ENCODE measurements at places on chromosomes 6 and 20.

GRCh38 chr6:22149501-22150367 is 147.1 kb downstream of the PRL start:
- DNase-seq: peak; percentile 57

- no peak for DNase-seq
Measured at GRCh38 chr20:53270792-53271375, 298.7 kb downstream of the TSHZ2 start.

GRCh38 chr6:63804381-63804956 is 168.9 kb downstream of the PHF3 start:
- no peak for DNase-seq

GRCh38 chr6:131960371-131961133 is 9.4 kb upstream of the CCN2 start:
- DNase-seq: no peak

- DNase-seq: no peak
Measured at GRCh38 chr20:39541136-39541803, 579.1 kb downstream of the DHX35 start.

- no peak for DNase-seq
Measured at GRCh38 chr20:51801122-51801822, 1.0 kb downstream of the SALL4 start.

DNA sequence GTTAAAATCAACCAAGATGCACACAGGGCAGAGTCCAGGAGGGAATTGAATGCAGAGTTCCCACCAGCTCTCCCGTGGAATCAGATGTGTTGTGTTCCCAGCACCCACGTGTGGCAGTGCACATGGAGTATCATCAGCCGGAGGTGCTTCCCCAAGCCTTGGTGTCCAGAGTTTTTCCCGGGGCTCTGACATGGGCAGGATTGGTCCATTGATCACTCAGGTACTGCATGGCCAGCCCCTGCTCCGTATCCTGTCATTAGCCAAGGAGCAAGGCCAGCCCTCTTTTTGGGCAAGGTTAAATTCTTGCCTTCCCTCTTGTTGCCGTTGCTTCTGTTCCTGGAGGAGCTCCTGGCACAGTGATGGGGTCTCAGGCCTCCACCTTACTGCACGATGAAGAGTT is 28.6 kb upstream of the SLC22A1 start:
- DNase-seq: no peak

GRCh38 chr6:40634429-40634828 is 47.3 kb upstream of the LRFN2 start:
- DNase-seq: no peak

DNA sequence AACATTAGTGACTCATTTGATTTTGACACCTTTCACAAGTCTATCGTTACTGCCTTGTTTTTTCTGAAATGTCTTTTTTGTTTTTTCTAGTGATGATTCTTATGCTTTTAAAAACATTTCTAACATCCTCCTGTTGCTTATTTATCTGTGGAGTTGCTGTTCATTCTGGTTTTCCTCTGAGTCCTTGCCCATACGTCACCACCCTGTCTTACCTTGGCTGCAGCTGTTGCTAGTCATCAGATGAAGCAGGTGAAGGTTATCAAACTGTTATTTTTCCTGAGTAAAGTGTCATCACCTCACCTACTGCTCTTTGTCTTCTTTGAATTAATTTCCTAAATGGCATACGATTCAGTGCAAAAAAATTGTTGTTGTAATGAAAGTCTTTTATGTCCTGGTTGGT is 376.6 kb downstream of the GRIK2 start:
- DNase-seq: no peak

GRCh38 chr6:77124604-77125003 is 338.7 kb downstream of the HTR1B start:
- DNase-seq: peak; percentile 1

GRCh38 chr6:126631363-126631762 is 291.4 kb downstream of the CENPW start:
- DNase-seq: no peak

DNA sequence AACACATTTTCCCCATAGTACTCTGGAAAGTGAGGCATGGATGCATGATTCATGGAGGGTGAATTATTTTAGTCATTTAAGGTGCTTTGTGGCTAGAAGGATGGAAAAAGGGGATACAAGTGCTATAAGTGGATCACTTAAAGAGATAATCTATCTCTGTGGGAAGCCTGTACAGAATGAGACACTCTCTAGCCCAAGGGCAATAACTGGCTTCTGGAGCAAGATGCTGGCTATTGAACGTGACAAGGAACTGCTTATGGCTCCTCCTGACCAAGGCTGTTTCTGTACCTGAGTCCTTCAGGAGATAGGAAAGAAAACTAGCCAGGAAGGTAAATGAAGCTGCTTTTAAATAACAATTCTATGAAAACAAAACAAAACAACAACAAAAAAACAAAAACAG is 590.7 kb downstream of the EYS start:
- DNase-seq: no peak

- no peak for DNase-seq
Measured at GRCh38 chr20:34459209-34459897, 56.9 kb upstream of the DYNLRB1 start.

- DNase-seq: no peak
Measured at GRCh38 chr20:2212456-2213015, 83.3 kb upstream of the TGM3 start.

DNA sequence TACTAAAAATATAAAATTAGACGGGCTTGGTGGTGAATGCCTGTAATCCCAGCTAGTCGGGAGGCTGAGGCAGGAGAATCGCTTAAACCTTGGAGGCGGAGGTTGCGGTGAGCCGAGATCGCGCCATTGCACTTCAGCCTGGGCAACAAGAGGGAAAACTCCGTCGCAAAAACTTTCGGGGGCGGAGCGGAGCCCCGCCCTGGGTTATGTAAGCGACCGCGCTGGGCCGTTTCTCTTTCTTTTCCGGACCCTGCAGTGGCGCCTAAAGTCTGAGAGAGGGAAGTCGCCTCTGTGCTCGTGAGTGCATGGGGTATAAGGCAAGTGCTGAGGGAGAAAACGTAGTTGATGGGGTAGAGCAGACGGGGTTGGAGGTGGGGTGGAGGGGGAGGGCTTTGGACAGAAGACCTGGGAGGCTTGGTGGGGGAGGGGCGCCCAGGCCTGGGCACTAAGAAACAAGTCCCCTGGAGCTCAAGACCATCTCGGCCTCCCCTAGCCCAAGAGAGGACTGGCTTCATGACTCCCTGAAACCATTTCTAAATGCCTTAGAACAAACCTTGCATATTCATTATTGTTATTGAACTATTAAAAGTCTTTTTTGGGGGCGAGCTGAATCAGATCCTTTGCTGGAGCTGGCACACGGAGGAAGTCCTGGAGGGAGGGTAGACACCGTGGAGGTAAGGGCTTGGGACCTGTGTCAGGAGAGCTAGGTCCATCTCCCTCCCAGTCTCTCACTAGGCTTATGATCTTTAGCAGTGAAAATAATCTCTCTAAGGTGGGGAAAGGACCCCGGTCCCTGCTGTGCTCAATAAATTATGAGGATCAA is 2.7 kb upstream of the MICA start:
- DNase-seq: peak; percentile 88

- no peak for DNase-seq
Measured at GRCh38 chr6:110491644-110492317, 15.4 kb upstream of the SLC22A16 start.

DNA sequence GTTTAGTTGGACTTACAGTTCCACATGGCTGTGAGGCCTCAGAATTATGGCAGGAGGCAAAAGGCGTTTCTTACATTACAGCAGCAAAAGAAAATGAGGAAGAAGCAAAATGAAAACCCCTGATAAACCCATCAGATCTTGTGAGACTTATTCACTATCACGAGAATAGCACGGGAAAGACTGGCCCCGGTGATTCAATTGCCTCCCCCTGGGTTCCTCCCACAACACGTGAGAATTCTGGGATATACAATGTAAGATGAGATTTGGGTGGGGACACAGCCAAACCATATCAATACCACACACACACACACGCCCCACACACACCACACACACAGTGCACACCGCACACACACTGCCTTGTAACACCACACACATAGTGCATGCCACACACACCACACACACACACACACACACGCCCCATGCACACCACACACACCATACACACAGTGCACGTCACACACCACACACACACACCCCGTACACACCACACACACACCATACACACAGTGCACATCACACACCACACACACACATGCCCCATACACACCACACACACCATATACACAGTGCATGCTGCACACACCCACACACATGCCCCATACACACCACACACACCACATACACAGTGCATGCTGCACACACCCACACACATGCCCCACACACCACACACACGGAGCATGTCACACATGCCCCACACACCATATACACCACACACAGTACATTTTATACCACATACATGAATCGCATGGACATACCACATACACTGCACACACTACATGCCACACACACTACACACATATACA is 310.5 kb downstream of the TAF4 start:
- no peak for DNase-seq

DNA sequence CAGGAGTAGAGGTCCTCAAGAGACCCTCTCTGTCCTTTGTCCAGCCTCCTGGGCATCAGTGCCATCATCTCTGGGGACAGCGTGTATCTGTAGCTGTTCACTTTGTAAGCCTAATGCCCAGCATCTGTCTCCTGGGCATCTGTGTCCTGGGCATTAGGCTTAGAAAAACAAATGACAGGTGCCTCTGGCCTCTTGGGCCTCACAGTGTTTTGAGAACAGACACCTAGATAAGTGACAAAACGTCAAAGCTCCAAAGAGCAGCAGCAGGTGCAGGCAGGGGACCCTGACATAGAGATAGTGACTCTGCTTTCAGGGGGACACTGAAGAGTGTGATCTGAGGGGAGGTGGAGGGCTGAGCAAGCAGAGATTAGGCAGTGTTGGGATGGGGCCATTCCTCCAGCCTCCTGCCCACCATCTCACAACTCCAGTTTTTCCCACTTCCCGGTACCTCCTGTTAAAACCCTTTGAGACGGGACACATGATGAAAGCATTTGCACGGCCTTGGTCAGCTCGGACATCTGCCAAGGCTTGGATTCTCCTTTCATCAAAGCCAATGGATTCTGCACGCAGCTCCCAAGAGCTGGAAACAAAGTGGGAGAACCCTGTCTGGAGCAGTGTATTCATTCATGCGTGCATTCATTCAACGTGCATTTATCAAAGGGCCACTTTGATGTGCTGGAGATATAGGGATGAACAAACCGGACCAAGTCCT is 55.5 kb upstream of the CD93 start:
- DNase-seq: no peak

GRCh38 chr6:3835785-3836184 is 13.4 kb upstream of the FAM50B start:
- no peak for DNase-seq

DNA sequence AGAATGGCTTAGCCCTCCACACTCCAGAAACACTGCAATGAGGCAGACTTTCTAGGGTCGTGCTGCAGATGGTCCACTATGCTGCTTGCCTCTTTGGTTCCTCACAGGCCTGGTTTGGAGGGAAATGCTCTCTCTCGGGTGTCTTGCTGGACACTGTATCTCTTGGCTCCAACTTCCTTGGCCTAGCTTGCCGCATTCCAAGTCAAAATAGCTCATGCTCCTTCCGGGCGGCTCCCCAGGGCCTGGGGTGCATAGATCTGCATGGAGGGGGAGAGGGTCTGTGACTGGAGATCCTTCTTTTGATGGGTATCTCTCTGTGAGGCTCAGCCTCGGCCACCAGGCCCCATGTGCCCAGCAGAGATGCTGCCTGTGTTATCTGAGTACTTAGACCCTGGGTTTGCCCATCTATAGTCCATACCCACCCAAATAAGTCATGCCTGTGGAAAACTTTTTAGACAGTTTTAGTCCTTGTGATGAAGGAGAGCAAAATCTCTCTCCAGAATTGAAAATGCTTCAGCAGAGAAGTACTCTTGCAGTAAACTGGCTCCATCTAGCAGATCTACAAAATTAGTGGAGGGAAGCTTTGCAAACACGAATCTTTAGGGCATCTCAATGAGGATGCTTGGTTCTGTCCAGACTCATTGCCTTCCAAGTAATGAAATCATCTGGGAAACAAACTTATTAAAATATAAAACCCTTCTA is 264.1 kb upstream of the RIN2 start:
- no peak for DNase-seq

DNA sequence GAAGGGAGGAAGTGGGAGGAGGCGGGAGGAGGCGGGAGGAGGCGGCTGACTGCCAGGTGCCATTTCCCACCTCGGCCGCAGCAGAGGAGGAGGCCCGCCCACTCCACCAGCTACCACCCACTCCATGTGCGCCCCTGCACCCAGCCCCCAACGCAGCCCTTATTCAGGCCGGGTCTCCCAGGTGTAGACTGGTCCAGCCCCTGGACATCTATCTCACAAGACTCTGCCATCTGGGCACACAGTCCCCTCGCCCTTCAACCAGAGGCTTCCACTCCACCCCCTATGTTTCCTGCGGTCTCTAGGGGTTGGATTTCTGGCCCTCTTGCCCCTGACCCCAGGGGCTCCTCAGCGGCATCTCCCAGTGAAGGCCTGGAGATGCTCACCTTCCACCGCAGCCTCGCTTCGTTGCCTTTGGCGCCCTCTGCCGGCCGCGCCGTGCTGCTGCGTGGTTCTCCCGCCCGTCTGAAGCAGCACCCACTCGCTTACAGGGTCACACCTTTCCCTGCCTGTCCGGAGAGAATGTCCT is 32.6 kb upstream of the FAM83D start:
- peak; percentile 87 for DNase-seq

GRCh38 chr20:47686545-47686944 is 98.7 kb downstream of the SULF2 start:
- no peak for DNase-seq

DNA sequence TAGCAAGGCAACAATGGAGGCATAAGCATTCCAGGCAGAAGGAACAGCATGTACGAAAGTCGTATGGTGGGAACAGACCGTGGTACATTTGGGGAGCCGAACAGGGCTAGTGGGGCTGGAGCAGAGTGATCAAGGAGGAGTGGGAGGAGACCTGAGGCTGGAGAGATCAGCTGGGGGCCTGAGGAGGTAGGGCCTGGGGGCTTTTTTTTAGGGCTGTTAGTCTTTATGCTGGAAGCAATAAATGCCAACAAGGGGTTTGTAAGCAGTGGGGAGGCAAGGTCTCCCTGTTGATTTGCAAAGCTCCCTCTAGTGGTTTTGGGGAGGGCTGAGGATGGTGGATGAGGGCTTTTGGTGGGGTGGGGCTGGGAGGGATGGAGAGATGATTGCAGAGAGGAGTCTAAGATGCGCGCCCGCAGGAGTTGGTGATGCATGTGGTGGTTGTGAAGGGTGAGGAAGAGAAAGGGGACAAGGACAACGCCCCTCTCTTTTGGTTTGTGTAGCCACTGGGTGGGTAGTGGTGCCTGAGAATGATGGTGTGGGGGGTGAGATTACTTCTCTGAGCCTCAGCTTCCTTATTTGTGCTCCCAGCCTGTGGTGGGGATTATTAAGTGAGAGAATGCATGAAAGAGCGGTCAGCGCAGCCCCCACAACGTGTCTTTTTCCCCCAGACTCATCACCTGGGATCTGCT is 74.1 kb upstream of the TOX2 start:
- peak; percentile 79 for DNase-seq

Data from GM12865 (cell line).